ENCODE measurements at places on chromosomes 11 and 22.

GRCh38 chr11:108221371-108221770 is 1.1 kb downstream of the NPAT start:
- DNase-seq, result no peak

GRCh38 chr22:17952273-17952801 is 72.0 kb downstream of the MICAL3 start:
- DNase-seq, result no peak

- no peak for DNase-seq
Measured at GRCh38 chr11:46856605-46857343, 10.7 kb upstream of the CKAP5 start.

- no peak for DNase-seq
Measured at GRCh38 chr22:25407226-25407858, 157.1 kb upstream of the GRK3 start.

DNA sequence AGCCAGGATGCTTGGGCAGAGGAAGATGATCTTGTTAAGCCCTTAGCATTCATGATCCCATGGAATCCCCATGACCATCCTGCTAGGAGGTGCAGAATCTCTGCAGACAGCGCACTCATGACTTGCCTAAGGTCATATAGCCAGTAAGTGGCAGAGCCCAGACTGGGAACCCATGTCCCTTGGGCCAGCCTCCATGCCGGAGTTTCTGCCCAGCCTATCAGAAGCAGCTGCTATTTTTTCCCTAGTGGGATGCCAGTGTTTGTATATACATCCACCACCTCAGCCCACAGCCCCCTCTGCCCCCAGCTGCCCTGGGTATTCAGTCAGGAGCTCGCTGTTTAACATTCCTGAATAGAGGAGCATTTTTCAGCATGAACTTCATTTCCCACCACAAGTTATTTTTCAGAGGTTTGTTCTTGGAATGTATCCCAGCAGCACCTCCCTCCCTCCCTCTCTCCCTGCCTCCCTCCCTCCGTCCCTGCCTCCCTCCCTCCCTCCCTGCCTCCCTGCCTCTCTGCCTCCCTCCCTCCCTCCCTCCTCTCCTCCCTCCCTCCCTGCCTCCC is 34.4 kb upstream of the SUSD2 start:
- no peak for DNase-seq

DNA sequence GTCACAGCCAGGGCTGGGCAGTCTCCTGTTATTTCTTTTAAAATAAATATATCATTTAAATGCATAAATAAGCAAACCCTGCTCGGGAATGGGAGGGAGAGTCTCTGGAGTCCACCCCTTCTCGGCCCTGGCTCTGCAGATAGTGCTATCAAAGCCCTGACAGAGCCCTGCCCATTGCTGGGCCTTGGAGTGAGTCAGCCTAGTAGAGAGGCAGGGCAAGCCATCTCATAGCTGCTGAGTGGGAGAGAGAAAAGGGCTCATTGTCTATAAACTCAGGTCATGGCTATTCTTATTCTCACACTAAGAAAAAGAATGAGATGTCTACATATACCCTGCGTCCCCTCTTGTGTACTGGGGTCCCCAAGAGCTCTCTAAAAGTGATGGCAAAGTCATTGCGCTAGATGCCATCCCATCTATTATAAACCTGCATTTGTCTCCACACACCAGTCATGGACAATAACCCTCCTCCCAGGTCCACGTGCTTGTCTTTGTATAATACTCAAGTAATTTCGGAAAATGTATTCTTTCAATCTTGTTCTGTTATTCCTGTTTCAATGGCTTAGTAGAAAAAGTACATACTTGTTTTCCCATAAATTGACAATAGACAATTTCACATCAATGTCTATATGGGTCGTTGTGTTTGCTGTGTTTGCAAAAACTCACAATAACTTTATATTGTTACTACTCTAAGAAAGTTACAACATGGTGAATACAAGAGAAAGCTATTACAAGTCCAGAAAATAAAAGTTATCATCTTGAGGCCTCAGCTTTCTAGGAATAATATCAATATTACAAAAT is 13.4 kb downstream of the OR51B4 start:
- no peak for DNase-seq

DNA sequence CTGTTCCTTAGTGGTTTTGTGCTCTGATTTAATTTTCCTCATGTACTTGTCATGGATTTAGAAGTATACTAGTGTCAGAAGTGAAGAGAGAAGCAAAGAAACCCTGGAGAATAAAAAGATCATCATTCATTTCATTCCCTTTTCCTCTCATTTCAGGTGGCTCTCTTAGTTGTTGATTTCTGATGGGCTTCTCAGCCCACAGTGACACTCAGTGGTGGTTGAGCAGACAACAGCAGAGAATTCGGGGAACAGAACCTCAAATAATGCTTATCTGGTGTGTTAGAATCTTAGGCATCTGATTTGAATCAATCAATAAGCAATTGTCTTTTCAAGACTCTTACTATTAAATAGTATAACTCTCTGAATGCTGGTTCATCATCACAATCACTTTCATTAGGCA is 1289.4 kb downstream of the FAM181B start:
- no peak for DNase-seq

DNA sequence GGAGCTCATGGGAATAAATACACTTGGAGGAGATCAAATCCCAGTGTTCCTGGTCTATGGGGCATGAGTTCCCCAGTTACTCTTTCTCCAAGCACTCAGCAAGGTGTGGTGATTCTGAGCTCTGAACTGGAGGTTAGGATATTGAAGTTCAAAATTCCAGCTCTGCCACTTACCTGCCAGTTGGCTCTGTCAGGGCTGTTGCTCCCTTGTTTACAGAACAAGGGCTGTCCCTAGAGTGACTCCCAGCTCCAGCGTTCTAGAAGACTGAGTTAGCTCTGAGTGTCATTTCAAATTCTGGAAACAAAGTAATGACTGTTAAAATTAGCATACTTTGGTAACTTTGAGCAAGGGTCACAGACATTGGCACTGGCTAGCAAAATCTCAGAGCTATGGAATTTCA is 69.7 kb upstream of the ZBED5 start:
- no peak for DNase-seq

- DNase-seq, result no peak
Measured at GRCh38 chr11:113668255-113668654, 37.9 kb downstream of the TMPRSS5 start.

GRCh38 chr11:77762426-77762825 is 58.1 kb downstream of the RSF1 start:
- no peak for DNase-seq

- DNase-seq, result no peak
Measured at GRCh38 chr22:28907311-28908008, 24.1 kb downstream of the ZNRF3 start.

DNA sequence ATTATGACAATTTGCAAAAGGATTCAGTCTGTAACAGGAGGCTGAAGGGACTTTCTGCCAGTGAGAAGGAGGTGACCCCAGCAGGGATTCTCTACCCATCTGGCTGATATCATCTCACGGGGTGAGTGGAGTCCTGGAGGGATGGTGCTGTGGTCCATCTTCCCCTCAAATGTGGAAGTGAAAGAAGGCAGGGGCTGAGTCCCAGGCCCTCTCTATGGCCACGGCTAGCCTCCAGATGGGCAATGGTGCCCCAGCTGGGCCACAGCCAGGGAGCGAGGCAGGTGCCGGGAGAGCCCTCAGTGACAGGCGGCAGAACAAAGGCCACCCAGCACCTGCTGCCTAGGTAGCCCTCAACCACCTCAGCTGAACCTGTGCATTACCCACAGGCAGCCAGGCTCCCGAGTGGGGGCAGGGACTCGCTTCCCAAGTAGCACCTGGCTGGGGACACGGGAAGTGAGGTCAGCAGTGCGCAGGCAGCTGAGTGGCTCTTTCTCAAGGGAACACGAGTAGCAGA is 6.7 kb downstream of the NECTIN1 start:
- DNase-seq, result no peak

DNA sequence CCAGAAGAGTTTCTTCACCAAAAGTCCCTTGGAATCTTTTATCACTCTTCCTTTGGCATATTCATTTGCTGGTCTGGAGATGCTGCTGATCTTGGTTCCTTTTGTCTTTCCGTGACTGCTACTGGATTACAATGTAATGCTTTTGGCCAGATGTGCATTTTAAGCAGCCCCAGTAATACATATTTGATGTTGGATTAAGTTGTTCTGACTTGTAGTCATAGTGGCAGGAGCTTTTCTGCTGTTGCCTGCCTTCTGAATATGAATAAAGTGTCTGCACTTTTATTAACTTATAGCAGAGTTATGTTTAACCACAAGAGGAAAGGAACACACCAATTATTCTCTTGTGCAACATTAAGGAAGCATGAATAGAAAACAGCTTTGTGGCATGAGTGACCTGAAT is 360.0 kb upstream of the DDI1 start:
- no peak for DNase-seq

GRCh38 chr11:130635937-130636630 is 187.6 kb downstream of the ADAMTS15 start:
- DNase-seq, result no peak

- no peak for DNase-seq
Measured at GRCh38 chr11:75598264-75598663, 36.2 kb downstream of the SERPINH1 start.

DNA sequence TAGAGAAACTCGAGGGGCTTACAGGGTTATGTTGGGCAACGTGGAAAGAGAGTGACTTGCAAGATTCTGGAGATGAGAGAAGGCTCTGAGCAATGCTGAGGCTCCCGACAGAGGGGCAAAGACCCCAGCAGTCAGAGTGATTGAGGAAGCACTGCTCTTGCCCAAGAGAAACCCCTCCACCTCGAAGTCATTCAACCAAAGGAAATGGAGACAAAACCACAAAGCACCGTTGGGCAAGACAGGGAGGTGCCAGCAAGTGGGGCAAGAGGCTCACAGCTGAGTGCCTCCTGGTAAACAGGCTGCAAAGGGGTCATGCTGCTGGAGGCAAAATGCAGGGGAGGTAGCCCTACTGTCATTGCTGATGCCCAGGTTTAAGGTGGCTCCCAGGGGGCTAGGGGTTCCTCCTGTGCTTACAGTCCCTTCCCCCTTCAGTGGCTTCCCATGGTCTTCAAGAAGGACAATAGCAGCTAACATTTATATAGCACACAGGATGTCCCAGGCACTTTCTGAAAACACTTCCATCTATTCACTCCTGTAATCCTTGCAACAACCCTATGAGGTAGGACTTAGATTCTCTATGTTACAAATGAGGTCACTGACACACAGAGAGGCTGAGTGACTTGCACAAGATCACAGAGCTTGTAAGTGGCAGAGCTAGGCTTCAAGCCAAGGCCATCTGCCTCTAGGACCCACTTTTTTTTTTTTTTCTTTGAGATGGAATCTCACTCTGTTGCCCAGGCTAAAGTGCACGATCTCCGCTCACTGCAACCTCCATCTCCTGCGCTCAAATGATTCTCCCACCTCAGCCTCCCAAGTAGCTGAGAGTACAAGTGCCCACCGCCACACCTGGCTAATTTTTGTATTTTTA is 18.1 kb upstream of the MYH9 start:
- no peak for DNase-seq

- no peak for DNase-seq
Measured at GRCh38 chr11:16148301-16148931, 207.9 kb downstream of the SOX6 start.

DNA sequence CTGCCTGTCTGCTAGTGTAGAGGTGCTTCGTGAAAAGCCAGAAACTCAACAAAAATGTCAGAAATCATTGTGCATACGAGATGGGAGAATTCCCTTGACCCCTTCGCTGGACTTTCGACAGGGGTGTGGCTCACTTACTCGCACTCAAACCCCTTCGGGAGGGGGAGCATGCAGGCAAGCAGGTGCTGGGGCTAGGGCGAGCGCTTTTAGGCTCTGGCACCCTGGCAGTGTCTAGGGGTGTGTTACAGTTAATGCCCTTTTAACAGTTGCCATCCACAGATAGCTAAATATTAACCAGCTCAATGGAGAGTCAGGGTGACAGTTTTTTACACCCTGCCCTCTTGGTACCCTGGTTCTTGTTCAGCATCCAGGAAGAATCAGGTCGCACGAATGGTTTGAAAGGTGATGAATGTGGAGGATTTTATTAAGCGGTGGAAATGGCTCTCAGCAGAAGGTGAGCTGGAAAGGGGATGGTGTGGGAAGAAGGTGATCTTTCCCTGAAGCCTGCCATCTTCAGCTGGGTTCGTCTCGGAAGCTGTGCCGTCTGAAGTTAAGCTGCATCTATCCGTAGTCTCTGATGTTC is 59.6 kb upstream of the SHANK2 start:
- no peak for DNase-seq

- DNase-seq, result no peak
Measured at GRCh38 chr11:123924027-123924426, 15.4 kb upstream of the OR4D5 start.

GRCh38 chr11:11215944-11216343 is 137.1 kb downstream of the CSNK2A3 start:
- peak; percentile 31 for DNase-seq

GRCh38 chr11:125903711-125904659 is at the start of gene DDX25:
DDX25 (plus strand) TSS chr11:125904508; CDS start chr11:125904518, 10 bp downstream.
- peak; percentile 84 for DNase-seq

DNA sequence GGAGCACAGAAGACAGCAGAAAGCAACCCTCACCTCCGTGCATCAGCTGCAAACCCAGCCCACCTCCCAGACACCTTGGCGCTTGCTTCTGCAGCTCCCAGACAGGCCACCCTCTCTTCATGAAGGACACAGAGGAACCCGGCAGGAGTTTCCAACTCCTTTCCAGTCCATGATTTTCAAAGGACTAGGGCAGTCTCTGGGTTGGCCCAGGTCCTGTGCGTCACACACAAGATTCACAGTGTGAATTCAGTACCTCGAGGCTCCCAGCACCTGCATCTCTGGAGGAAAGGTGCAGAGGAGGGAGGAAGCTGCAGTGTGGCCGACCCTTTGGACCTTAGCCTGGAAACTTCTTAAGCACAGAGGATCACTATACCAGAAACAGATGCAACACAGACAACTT is 61.0 kb upstream of the BID start:
- DNase-seq, result no peak

DNA sequence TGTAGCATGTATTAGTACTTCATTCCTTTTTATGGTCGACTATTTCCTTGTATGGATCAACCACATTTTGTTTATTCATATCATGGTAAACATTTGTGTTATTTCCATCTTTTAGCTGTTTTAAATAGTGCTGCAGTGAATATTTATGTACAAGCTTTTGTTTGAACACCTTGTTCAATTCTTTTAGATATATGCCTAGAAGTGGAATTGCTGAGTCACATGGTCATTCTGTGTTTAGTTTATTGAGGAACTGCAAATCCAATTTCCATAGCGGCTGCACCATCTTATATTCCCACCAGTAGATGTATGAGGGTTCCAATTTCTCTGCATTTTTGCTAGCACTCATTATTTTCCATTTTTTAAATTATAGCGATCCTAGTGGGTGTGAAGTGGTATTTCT is 61.5 kb upstream of the GRK2 start:
- no peak for DNase-seq

- peak; percentile 70 for DNase-seq
Measured at GRCh38 chr22:38202437-38203089, 769 bp downstream of the MAFF start.

GRCh38 chr11:134015556-134015955 is 53.3 kb upstream of the JAM3 start:
- DNase-seq, result no peak

GRCh38 chr22:12601870-12602779 is 2925.9 kb upstream of the OR11H1 start:
- peak; percentile 17 for DNase-seq

DNA sequence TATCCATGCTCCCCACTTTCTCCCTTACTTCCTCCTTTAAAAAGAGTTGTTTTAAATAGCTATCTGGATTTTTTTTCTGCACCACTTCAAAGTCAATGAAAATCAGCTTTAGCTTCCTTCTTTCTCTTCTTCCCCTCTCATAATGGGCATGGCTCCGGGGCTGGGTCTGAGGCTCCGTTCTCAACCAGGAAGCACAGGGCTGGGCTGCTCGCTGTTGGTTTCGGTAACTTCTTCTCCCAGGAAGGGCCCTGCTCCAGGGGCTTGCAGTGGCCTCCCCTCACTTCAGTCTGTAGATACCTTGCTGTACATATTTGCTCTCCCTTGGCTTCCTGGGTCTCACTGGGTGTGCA is 23.8 kb downstream of the MICAL2 start:
- no peak for DNase-seq
